Thoracic aorta (tissue), 2 donors: ENCODE measurements at places on chromosomes 3 and 15.

DNA sequence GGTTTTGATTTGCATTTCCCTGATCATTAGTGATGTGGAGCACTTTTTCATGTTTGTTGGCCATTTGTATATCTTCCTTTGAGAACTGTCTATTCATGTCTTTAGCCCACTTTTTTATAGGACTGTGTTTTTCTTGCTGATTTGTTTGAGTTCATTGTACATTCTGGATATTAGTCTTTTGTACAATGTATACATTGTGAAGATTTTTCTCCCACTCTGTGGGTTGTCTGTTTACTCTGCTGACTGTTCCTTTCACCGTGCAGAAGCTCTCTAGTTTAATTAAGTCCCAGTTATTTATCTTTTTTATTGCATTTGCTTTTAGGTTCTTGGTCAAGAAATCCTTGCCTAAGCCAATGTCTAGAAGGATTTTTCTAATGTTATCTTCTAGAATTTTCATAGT is 91.1 kb upstream of the ATP11B start:
- H3K27me3 ChIP-seq = no peaks in the 10 kb centered on the region
- H3K27ac ChIP-seq = no peak overlapping the region
- DNase-seq = no peak
- no peak overlapping the region for H3K4me3 ChIP-seq
- no peaks in the 10 kb centered on the region for H3K36me3 ChIP-seq

GRCh38 chr3:14391033-14391432 is 11.4 kb upstream of the SLC6A6 start:
- H3K36me3 ChIP-seq = no peaks in the 10 kb centered on the region
- H3K4me1 ChIP-seq = peaks cover 10% of the 10 kb centered on the region
- H3K27ac ChIP-seq = no peak overlapping the region
- no peaks in the 10 kb centered on the region for H3K27me3 ChIP-seq

GRCh38 chr3:49183873-49184272 is 12.5 kb downstream of the KLHDC8B start:
- no peak for DNase-seq
- no peaks in the 10 kb centered on the region for H3K36me3 ChIP-seq
- H3K4me3 ChIP-seq = no peak overlapping the region
- H3K27me3 ChIP-seq = no peaks in the 10 kb centered on the region
- H3K27ac ChIP-seq = no peak overlapping the region

- H3K4me1 ChIP-seq = peaks cover 61% of the 10 kb centered on the region
- DNase-seq = no peak
- no peaks in the 10 kb centered on the region for H3K27me3 ChIP-seq
- no peak overlapping the region for H3K4me3 ChIP-seq
Measured at GRCh38 chr3:49495023-49495422, 25.0 kb downstream of the DAG1 start.

DNA sequence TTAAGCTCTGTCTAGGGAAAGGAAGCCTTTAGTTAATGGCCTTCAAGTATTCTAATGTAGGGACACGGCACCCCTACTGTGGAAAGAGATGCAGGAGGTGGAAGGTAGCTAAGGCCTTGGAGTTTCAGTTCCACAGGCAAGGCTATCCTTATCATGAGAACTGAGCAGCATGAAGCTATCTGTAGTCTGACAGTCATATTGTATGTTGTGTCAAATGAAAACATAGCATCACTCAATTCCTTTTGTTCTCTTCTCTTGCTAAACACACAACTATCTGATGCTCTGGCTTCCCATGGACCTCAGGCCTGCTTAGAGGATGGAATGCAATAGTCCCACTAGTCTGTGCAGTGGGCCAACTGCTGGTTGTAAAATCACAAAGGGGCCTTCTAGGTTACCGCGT is 380.9 kb downstream of the FHIT start:
- H3K27ac ChIP-seq = no peak overlapping the region
- no peak for DNase-seq
- H3K27me3 ChIP-seq = no peaks in the 10 kb centered on the region
- no peaks in the 10 kb centered on the region for H3K36me3 ChIP-seq
- no peak overlapping the region for H3K4me3 ChIP-seq
- no peaks in the 10 kb centered on the region for H3K4me1 ChIP-seq

- H3K36me3 ChIP-seq = peaks cover 9% of the 10 kb centered on the region
- H3K4me1 ChIP-seq = peaks cover 2% of the 10 kb centered on the region
- H3K27ac ChIP-seq = no peak overlapping the region
- H3K27me3 ChIP-seq = no peaks in the 10 kb centered on the region
- H3K4me3 ChIP-seq = no peak overlapping the region
Measured at GRCh38 chr15:90966262-90966661, 11.6 kb downstream of the RCCD1 start.

- DNase-seq = no peak
- H3K4me1 ChIP-seq = peaks cover 13% of the 10 kb centered on the region
- H3K4me3 ChIP-seq = no peak overlapping the region
- no peaks in the 10 kb centered on the region for H3K36me3 ChIP-seq
- no peak overlapping the region for H3K27ac ChIP-seq
- H3K27me3 ChIP-seq = no peaks in the 10 kb centered on the region
Measured at GRCh38 chr15:49697121-49697520, 76.3 kb downstream of the DTWD1 start.

DNA sequence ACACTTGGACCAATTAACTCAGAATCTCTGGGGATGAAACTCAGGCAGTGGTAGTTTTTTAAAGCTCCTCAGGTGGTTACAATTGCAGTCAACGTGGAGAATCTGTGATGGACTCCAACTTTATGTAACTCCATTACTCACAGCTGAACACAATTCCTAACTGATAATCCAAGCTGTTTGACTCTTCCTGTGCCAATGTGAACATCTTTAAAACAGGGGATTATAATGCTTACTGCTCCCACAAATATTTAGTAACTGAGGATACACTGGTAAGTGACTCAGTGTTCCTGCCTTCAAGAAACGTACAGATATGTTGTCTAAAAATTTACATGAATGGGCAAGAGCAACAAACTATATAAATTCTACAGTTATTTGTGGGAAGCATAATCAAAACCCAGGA is 85.6 kb downstream of the OSBPL10 start:
- no peak overlapping the region for H3K27ac ChIP-seq
- DNase-seq = no peak
- no peaks in the 10 kb centered on the region for H3K36me3 ChIP-seq
- peaks cover 10% of the 10 kb centered on the region for H3K4me1 ChIP-seq
- H3K27me3 ChIP-seq = no peaks in the 10 kb centered on the region

DNA sequence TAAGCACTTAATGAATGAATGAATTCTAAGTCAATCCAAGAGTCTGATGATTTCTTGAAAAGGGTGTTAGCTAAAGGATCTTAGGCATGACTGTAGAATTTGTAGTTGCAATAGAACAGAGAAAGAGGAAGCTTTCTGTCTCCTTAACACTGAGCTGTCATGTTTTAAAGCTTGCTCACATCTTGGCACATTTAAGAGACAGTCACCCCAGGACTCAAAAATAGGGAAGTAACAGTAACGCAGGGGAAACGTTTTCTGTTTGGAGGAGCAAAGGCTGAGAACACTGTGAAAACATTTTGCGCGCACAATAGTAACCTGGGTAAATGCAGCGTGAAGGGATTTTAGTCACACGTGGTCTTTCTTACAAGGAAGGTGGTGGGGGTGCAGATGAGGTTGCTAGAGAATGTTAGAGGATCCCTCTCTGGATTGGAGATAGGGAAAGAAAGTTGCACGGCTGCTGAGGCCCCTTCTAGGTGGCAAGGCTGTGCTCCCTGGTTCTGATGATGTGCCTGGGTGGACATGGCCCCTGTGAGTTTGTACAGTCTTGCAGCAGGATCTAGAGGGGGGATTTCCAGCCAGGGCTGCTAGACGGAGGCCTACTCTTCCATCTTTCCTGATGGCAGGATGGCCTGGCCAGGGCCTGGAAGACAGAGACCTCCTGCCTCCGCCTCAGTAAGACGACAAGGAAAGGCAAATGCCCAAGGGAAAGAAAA is 12.0 kb downstream of the STARD5 start:
- peak overlapping the region; percentile 59 for H3K27ac ChIP-seq
- no peak overlapping the region for H3K4me3 ChIP-seq

DNA sequence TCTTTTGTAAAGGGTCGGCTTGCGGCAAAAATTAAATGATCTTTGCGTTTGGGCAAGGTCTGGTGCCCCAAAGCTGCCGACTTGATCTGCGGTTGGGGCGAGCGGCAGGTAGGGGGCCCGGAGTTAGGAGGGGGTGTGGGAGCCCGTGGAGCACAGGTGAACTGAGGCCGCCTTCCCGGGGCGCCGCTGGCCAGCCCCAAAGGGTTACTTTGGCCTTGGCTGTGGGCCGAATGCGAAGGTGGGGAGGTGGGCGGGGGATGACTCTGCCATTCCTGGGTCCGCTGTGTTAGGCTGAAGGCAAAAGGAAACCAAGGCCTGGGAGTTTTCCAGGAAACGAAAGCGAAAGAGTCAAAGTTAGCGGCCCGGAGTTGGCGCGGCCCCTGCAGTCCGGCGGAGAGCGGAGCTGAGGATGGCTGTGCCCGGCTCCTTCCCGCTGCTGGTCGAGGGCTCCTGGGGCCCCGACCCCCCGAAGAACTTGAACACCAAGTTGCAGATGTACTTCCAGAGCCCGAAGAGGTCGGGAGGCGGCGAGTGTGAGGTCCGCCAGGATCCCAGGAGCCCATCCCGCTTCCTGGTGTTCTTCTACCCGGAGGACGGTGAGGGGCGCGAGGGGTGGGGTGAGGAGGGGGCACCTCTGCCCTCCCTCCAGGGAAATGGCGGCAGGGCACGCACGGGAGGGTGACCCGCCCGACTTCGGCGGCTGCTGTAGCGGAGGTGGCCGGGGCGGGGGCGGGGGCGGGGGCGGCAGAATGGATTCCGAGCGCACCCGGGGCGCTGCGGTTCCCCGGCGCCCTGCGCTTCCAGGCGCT is at the start of gene PARP14:
Gene PARP14, plus strand, starts transcription at position 365 of the 809 bp plus-strand sequence. Its CDS starts 45 bp downstream, at position 410.
- peak within 1 kb of the TSS; percentile 97 for H3K4me3 ChIP-seq
- peak within 1 kb of the TSS; percentile 93 for H3K27ac ChIP-seq
- H3K4me1 ChIP-seq = peaks cover 35% of the 10 kb centered on the region
- no peaks in the 10 kb centered on the region for H3K36me3 ChIP-seq
- no peaks in the 10 kb centered on the region for H3K27me3 ChIP-seq

GRCh38 chr15:40105517-40106202 is 3.0 kb downstream of the BMF start:
- no peak for DNase-seq
- H3K36me3 ChIP-seq = no peaks in the 10 kb centered on the region
